ENCODE measurements at places on chromosomes 7 and 10.

DNA sequence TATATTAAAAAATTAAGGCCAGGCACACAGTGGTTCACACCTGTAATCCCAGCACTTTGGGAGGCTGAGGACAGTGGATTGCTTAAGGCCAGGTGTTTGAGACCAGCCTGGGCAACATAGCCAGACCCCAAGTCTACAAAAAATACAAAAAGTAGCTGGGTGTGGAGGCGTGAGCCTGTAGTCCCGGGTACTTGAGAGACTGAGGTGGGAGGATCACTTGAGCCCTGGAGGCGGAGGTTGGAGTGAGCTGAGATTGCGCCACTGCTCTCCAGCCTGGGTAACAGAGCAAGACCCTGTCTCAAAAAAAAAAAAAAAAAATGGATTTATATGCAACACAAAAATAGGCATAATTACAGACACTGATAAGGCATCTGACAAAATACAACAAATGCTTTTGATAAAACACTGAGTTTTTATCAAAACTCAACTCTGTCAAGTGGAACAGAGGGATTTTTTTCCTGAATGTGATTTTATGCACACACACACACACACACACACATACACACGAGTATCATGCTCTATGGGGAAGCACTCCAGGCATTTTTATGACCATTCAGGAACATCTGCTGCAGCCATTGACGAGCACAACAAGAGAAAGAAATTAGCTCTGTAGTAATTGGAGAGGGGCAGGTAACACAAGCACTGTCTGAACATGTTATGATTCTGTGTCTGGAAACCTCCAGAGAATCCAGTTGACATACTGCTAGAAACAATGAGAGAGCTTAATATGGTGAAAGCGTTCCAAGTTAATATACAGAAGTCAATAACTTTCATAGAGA is 193.1 kb downstream of the WDR37 start:
- no peak for DNase-seq

DNA sequence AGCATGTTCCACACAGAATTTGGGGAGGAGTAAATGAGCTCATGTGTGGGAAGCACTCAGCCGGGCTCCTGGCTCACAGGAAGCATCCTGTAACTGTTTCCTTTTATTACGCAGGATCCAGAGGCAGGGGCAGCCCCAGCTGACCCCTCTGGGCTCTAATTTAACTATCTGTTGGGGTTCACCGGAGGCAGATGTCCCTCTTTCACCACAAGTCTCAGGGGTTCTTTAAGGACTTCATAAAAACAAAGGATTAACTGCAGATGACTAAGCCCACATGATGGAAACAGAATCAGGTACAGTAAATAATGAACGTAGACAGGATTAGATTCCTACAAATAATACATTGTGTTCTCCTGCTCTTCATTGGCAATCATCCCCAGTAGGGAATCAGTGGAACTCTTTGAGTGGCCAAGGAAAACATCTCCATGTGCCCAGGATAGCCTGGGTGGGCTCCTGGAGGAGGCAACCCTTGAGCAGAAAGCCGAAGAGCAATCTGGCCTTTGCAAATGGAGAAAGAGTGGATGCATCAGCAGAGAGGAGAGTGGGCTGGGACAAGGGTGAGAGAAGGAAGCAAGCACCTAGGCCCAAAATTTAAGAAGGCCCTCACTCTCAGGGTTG is 24.6 kb downstream of the TBXAS1 start:
- DNase-seq: no peak

GRCh38 chr7:155358066-155358947 is 60.6 kb downstream of the INSIG1 start:
- peak; percentile 38 for DNase-seq

DNA sequence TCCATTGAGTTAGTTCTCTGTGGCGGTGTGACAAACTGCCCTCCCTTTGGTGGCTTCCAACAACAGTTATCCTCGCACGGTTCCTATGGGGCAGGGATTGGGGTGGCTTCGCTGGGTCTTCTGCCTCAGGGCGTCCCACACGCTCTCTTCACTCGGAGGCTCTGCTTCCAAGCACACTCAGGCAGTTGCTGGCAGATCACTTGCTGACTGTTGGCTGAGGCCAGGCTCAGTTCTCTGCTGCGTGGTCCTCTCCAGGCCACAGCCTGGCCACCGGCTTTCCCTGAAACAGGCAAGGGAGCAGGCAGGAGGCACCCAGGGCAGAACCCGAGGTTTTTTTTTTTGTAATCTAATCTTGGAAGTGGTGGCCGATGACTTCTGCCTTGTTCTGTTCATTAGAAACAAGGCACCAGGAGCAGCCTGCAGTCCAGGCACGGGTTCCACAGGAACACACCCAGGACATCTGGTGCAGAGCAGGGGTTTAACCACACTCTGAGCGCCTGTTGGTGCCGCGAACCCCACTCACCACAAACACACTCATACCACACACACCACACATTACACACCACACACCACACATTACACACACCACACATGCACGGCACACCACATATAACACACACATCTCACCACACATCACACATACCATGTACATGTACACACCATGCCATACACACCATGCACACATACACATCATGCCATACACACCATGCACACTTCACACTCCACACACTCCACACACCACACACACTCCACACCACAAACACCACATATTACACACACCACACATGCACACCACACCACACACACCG is 112.2 kb downstream of the PTPN20 start:
- peak; percentile 22 for DNase-seq

DNA sequence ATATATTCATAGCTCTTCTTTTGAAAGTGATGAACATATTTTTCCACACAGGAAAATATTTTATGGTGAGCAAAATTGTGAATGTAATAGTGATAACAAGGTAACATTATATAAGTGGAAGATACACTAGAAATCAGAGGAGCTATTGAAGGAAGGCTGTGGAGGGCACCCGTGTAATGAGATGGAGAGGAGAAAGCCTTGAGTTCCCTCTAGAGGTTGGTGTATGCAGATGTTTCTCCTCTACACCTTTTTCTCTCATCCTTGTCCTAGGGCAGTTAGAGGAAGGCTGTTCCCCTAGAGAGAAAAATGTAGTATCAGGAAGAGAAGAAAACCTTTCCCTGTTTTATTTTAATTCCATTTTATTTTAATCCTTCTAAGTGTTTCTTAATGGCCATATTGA is 54.6 kb upstream of the NRG3 start:
- DNase-seq: no peak

GRCh38 chr7:131471250-131472004 is 85.0 kb downstream of the PODXL start:
- DNase-seq: no peak

GRCh38 chr10:108303149-108303548 is 1138.6 kb upstream of the SORCS1 start:
- peak; percentile 27 for DNase-seq

GRCh38 chr7:158452331-158452730 is 135.3 kb downstream of the PTPRN2 start:
- no peak for DNase-seq

GRCh38 chr10:118481871-118482270 is 113.6 kb downstream of the PRLHR start:
- no peak for DNase-seq

DNA sequence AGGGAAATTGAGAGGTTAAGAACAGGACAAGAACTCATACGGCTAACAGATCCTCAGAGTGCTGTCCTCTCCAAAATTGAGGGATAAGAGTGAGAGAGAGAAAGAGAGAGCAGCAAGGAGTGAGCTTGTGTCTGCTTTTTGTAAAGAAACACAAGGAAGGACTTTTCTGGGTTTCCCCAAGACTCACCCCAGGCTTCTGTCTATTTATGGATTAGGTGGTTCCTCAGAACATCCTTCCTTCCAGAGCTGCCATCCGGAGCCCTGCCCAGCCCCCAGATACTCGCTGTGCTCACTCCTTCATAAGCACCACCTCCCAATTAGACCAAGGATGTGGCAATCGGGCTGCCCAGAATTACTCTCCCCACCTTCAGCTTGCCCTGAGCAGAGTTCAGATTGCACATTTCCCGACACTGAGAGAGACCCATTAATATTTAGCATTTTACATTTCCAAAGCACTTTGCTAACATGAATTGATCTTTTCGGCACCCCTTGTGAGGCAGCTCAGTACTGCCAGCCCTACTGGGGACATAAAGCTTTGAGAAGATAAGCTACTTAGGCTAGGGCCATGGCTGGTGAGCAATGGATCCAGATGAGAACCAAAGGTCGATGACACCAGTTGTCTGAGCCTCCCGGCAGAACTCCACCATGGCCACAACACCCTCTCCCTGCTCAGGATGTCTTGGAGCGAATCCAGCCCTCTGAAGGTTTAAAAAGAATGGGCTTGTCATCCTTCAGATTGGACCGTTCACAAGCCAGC is 19.2 kb upstream of the R3HCC1L start:
- DNase-seq: no peak

- DNase-seq: no peak
Measured at GRCh38 chr10:115801992-115802391, 471.0 kb downstream of the GFRA1 start.

Measured in AG20443 (cell line).